ENCODE measurements at places on chromosomes 11 and 22.

GRCh38 chr11:115008799-115009198 is 330.5 kb downstream of the NXPE2 start:
- DNase-seq = no peak

DNA sequence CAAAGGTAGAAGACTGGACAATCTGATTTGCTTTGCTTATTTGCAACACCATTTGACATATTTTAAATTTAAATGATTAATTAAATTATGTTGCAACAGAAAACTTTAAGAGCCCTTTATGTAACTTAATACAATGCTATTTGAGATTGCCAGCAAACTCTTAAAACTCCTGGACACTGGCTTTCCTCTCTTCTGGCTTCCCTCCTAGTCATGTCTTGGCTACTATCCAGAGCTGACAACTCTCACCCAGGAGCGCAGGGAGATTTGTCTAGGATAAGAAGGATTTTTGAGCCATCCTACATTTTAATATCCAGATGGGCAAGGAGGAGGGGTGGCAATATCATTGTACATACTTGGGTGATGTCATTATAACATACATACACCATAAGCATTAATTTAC is 134.3 kb downstream of the ELP4 start:
- no peak for DNase-seq

DNA sequence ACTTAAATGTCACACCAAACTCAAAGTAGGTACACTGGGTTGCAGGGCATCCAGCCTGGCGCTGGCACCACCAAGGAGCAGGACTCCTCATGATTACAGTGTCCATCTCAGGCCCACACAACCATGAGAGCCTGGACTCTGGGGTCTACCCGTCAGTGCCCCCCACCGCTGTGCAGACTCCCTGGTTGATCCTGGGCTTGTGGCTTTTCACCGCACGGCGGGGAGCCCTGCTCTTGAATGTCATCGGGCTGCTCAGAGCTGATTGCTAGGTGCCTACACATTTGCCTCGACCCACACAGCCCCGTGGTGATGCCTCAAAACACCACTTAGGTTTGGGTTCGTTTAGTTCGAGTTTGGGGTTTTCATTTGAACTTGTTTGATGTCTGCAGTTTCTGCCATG is 63.0 kb downstream of the WNT11 start:
- DNase-seq = peak; percentile 55

- DNase-seq = no peak
These were observed 24.4 kb downstream of the SREBF2 start for GRCh38 chr22:41857155-41857859.

DNA sequence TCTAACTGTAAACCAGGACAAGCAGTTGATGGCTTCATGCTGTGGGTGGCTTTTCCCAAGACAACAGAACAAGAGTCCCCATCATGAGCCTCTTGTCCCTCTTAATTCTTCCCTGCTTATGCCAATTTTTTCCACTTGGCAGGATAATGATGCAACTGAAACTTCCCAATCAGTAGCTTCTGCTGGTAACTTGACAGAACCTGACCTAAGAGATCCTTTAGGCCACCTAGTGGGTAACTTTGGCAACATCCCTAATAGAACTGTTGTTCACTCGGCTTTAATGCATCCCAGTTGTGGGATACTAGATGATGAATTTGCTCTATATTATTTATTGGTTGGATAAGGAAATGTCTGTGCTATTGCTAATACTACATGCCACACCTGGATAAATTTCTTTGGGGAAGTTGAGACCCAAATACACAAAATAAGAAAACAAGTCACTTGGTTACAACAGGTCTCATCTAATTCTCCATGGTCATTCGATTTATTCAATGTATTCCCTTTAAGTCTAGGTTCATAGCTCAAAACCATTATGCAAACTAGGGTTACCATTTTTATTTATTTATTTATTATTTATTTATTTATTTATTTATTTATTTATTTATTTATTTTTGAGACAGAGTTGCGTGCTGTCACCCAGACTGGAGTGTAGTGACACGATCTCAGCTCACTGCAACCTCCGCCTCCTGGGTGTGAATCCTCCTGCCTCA is 41.4 kb upstream of the NFAM1 start:
- DNase-seq = no peak

DNA sequence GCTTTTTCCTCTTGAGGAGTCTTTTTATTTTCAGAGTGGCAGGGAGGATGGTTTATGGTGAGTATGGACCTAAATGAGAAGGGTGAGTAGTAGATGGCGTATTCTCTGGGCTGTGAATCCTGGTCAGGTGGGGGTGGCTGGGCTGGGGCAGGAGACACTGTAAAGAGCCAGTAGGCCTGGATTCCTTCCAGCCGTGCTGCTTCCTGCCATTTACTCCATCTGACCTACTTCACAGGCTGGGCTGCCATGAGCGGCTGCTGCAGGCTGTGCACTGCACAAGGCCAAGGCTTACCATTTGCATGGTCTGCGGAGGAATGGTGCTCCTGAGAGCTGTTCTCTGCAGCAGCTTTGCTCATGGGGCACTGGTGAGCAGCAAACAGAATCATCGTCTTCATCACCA is 297.6 kb downstream of the KIRREL3 start:
- no peak for DNase-seq

DNA sequence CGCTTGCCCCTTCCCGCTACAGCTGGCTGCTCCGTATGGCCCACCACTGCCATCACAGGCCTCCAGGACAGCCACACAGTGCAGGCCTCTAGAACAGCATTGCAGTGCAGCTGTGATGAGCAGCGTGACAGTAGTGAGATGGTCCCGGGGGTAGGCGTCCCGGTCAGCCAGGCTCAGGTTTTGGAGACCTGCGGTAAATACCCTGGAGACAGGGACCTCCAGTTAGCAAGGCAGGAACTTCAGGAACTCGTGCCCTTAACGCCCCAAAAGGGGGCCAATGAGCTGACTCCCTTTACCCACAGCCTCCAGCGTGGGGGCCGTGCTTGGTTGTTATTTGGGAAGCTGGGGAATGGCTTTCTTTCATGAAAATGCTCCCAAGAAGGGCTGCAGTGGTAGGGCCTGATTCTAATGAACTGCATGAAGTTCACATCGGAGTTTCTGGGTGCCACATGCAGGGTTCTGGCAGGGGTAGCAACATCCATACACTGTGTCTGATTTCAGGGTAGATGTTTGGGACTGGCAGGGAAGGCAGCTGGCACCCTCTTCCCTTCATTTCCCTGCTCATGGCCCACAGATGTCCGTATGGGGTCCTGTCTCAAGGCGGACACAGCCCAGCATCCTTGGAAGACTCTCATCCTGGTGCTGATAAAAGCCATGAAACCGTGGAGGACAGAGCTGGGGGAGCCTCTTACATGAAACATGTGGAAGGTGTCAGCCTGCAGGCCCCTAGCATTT is 440.5 kb downstream of the TBC1D22A start:
- peak; percentile 60 for DNase-seq

GRCh38 chr11:45354976-45355705 is 69.0 kb upstream of the SYT13 start:
- DNase-seq = peak; percentile 92

DNA sequence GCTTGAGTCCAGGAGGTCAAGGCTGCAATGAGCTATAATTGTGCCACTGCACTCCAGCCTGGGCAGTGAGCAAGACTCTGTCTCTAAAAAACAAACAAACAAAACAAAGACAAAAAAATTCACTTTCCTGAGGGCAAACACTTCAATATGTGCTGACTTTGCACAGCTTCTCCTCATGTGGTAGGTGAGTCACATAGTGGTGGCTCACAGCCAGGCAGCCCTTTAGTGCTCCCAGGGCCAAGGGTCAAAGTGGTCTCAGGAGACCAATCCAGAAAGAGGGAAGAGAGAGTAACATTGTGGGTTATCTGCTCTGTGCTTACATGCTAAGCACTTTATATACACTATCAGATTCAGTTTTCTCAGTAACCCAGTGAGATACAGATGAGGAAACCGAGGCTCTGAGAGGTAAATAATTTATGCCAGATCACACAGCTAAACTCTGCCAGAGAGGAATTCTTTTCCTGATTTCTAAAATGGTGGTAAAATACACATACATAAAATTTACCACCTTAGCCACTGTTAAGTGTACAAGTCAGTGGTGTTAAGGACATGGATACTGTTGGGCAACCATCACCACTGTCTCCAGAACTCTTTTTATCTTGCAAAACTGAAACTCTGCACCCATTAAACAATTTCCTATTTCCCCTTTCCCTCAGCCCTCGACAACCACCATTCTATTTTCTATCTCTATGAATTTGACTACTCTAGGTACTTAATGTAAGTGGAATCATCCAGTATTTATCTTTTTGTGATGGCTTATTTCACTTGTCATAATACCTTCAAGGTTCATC is 231.7 kb upstream of the NARS2 start:
- DNase-seq = no peak

GRCh38 chr11:13970986-13971385 is 8.5 kb downstream of the SPON1 start:
- DNase-seq = no peak

DNA sequence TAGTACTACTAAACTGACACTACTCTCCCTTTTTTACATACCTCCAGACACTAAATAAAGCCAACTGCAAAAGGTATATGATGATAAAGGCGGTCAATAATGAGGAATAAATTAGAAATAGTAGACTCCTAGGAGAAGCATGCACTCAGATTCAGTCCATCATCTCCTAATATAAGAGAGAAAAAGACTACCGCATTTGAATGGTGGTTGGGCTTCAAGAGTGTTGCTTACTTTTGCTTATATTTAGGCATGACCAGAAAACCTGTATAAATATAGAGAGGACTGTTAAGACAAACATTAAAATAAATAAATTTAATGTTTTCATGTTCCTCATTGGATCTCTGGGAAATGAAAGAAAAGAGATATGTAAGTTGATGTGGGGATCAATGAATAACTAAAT is 1137.0 kb downstream of the FAM181B start:
- no peak for DNase-seq

DNA sequence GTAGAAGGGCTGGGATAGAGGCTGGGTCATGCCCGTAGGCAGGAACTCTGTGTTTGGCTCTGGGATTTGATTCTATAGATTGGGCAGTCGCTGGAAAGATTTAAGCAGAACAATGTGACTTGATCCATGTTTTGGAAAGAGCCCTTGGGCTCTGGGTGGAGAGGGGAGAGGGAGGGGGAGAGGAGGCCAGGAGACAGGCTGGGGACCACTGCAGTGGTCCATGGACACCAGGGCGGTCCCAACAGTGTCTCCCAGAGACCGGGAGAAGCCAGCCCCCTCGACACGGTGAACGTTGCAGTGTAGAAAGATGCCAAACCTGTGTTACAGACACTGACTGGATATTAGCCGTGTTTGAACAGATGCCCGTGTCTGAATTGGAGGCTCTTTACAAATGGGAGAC is 19.5 kb downstream of the PVALB start:
- DNase-seq = no peak

GRCh38 chr11:70493891-70494290 is 95.6 kb downstream of the CTTN start:
- DNase-seq = no peak

- DNase-seq = no peak
These were observed 99.8 kb downstream of the ZBTB16 start for GRCh38 chr11:114159320-114159719.

DNA sequence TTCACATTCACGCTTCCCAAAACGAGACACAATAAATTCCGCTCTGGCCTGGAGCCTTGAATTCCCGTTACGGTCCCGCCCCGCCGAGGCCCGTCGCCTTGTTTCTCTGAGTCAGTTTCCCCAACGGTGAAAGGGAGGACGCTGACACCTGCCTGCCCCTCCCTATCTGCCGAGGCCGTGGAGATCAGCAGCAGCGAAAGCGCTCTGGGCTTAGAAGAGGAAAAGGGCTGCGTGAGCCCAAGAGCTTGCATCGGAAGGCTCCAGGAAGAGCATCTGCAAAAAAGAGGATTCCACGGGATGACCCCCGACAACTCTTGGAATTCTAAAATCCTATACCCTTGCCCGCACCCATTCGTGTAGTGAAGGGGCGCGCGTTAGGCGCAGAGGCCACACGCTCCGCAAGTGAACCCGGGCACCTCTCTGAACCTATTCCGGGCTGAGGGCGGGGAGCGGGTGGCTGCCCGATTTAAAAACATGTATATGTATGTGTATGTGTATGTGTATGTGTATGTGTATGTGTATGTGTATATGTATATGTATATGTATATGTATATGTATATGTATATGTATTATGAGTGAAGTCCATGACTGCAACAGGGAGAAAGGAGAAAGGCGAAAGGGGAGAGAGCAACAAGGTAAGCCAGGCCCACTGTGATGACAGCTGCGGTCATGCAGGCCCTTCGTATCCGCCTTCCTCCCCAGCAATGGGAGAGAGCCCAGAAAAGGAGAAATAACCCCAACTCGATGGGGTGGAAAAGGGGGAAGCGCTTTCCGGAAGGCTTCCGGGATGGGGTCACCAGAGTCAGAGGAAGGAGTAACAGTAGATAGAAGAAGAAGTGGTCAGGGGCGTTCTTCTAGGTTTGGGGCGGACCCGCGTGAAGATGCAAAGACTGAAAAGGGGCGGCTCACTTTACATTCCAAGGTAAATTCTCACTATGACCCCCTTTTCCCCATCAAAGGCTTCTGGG is 948 bp upstream of the MRTFA start:
- DNase-seq = no peak

DNA sequence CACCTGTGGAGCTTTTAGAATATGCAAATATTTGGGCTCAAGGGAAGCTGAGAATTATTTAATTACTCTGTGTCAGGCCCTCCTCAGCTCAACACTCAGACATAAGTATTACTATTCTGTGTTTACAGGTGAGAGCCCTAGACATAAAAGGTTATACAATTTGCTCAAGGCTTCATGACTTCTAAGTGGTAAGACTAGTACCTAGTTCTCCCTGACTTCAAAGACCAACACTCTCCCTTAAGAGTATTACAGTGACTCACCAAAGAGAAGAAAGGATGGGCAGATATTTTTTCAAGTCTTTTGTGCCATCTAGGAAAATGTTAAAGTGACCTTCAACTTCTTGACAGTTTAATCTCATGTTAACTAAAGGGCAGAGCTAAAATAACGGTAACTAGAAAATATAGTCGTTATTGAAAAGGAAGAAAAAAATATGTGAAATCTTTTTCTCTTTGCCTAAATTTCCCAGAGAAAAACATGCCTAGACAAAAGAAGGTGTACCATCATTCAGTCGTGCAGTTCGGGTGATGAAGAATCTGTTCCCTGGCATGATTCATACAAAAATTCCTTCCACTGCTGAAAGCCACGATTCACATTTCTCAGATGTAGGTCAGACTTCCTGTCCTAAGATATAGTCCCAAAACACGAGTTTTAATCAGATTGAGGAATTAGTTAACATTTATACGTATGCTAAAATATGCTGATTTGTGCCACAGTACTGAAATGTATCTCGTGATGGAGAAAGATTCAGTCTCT is 849.1 kb upstream of the API5 start:
- no peak for DNase-seq

DNA sequence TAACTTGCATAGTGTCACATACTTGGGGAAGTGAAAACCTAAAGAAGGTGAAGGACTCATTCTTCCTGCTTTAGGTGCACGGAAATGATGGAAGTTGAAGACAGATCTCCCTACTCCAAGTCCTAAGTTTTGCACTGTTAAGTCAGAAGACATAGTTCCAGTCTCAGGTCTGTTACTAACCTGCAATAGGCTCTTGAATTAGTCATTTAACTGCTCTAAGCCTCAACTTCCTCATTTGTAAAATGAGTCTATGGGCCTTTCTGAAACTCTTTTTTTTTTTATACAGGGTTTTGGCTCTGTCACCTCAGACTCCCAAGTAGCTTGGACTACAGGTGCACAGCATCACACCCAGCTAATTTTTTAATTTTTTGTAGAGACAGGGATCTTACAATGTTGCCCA is 30.8 kb upstream of the POU2AF1 start:
- no peak for DNase-seq
